Hematopoietic multipotent progenitor cell (in vitro differentiated cells): ENCODE measurements at places on chromosomes 4 and X.

DNA sequence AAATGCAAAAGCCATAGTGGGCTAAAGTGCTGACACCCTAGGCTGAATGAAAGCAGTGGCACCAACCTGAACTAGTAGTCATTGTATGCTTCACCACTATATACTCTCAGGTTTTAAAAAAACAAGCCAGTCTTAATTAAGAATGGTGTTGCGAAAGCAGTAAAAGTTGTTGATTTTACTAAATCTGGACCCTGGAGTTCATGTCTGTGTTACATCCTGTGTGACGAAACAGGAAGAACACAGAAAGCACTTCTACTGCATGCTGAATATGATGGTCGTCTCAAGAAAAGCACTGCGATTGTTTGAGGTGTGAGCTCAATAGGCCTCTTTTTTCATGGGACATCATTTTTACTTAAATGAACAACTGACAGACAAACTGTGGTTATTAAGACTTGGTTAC is 24.2 kb upstream of the GDPD2 start:
- peak; percentile 4 for DNase-seq

DNA sequence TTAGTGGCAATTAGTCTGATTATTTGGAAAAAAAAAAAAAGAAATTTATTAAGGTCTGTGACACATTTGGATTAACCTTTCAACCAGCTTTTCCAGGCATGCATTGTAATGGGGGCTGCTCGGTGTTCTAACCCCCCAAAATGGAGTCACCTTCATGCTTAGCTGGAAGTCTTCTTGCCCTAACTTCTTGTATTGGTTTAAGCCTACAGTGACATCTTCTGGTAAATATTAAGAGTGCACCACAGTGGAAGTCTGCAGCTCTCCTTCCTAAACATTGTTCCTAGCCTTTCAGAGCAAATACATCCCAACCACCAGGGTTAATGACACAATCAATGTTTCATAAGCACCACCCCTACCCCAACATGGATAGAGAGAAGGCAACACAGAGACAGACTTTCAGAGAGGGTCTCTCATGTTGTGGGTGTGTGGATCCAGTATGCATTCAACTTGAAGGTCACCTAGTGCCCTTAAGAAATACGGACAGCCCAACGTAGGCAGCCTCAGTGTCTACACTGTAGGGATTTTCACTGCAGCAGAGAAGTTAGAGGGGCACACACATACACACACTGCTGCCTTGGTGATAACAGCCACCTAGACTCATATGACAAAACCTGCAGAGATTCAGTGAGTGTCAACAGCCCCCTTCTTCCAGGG is 142.9 kb upstream of the MBNL3 start:
- peak; percentile 60 for DNase-seq

- DNase-seq, result no peak
These were observed 5.0 kb upstream of the TSPAN5 start for GRCh38 chr4:98663226-98664006.

GRCh38 chrX:46327566-46328115 is 217.6 kb downstream of the ZNF674 start:
- no peak for DNase-seq

DNA sequence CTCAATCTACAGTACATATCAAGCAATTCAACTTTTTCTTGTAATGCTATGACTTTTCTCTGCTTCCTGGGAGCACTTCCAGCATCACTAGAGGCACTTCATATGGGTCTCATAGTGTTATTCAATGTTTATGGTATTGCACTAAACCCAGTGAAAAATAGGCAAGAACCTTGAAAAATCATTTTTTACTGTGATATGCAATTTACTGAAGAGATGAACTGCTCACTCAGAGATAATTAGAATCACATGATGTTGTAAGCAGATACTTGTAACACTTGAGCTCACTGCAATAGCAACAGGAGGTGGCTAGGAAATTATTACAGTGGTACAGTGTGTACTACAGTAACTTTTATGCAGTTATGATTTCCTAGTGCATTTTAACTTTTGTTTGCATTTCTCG is 93.3 kb downstream of the RASGEF1B start:
- no peak for DNase-seq

- DNase-seq, result no peak
These were observed 145.6 kb downstream of the ARX start for GRCh38 chrX:24870143-24870542.

DNA sequence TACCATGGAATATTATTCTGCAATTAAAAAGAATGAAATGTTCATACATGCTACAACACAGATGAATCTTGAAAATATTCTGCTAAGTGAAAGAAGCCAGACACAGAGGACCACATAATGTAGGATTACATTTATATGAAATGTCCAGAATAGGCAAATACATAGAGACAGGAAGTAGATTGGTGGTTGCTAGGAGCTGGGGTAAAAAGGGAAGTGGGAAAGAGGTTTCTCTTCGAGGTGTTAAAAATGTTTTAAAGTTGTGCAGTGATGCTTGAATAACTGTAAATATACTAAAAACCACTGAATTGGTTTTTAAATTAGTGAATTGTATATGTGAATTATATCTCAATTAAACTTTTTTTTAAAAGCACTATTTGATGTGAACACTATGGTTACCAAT is 3.6 kb upstream of the NXT2 start:
- DNase-seq, result peak; percentile 43

GRCh38 chr4:123359449-123360315 is 36.9 kb upstream of the SPRY1 start:
- no peak for DNase-seq

GRCh38 chr4:105594099-105595010 is 41.9 kb downstream of the ARHGEF38 start:
- DNase-seq, result no peak

GRCh38 chrX:19602866-19603622 is 87.7 kb upstream of the MAP3K15 start:
- no peak for DNase-seq

DNA sequence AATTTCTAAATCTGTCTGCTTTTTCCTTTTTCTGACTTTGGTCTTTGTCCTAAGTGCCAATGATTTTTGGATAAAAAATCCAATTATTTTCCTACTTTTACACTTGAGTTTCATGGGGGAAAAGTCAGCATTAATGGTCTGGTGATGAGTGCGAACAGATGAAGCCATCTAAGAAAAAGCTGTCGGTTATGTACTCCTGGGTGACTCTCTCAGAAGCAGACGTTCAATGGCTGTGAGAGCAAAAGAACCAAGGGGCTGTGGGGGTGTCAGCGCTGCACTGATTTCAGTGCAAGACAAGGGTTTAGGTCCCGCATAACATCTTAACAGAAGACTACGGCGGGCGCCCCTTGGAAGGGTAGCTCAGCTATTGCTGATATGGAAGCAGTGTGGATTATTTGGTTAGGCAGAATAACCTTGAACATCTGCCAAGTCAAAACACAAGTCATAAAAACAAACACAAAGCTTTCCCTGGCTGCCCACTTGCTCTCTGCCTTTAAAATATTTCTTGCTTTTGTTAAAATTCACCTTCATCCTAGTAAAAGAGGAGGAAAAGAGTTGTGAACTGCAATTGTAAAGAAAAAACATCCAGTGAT is 240.5 kb downstream of the MAML3 start:
- no peak for DNase-seq

- no peak for DNase-seq
These were observed 21.7 kb upstream of the CXCL8 start for GRCh38 chr4:73718375-73719373.

GRCh38 chr4:86346320-86346719 is 13.5 kb downstream of the MAPK10 start:
- no peak for DNase-seq
